Activated CD8-positive, alpha-beta memory T cell treated with anti-CD3 and anti-CD28 coated beads for 1 hour (primary cell): ENCODE measurements at places on chromosomes 1 and 21.

GRCh38 chr1:173545688-173546087, 57.2 kb downstream of the SLC9C2 start:
- no peak for DNase-seq

- DNase-seq: no peak
These were observed 751.0 kb downstream of the MRPL39 start for GRCh38 chr21:24856326-24856725.

- no peak for DNase-seq
These were observed 17.1 kb upstream of the C1orf87 start for GRCh38 chr1:60090655-60091054.

DNA sequence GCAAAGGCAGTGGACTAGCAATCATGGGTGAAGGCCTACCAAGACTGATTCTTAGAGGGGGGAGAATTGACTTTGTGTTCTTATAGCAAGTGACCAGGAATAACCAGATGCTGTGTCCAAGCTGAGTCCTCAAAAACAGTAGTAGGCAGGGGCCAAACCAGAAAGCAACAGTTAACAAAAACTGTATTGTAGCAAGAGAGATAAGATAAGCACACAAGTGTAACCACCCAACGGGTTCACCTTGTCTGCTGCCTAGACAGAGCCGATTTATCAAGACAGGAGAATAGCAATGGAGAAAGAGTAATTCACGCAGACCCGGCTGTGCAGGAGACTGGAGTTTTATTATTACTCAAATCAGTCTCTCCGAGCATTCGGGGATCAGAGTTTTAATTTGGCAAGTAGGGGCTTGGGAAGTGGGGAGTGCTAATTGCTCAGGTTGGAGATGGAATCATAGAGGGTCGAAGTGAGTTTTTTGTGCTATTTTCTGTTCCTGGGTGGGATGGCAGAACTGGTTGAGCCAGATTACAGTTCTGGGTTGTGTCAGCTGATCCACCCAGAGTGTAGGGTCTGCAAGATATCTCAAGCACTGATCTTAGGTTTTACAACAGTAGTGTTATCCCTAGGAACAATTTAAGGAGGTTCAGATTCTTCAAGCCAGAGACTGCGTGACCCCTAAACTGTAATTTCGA, 8.3 kb upstream of the CSRP1 start:
- no peak for DNase-seq

DNA sequence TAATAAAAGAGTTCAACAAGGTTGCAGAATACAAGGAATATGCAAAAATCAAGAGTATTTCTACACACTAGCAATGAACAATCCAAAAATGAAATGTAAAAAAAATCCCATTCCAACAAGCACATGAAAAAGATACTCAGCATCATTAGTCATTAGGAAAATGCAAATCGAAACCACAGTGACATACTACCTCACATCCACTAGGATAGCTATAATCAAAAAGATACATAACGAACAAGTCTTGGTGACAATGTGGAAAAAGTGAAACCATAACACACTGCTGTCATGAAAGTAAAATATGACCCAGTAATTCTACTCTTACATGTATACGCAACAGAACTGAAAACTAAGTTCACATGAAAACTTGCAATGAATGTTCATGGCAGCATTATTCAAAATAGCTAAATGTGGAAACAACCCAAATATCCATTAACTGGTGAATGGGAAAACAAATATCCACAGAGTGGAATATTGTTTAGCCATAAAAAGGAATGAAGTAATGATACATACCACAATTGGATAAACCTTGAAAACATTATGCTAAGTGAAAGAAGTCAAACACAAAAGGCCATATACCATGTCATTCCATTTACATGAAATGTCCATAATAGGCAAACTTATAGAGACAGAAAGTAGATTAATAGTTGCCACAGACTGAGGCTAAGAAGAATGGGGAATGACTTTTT, 34.3 kb downstream of the PIK3R3 start:
- no peak for DNase-seq

GRCh38 chr1:91806181-91806768, 79.7 kb downstream of the TGFBR3 start:
- no peak for DNase-seq

- no peak for DNase-seq
These were observed 10.7 kb downstream of the HES2 start for GRCh38 chr1:6409053-6409452.

DNA sequence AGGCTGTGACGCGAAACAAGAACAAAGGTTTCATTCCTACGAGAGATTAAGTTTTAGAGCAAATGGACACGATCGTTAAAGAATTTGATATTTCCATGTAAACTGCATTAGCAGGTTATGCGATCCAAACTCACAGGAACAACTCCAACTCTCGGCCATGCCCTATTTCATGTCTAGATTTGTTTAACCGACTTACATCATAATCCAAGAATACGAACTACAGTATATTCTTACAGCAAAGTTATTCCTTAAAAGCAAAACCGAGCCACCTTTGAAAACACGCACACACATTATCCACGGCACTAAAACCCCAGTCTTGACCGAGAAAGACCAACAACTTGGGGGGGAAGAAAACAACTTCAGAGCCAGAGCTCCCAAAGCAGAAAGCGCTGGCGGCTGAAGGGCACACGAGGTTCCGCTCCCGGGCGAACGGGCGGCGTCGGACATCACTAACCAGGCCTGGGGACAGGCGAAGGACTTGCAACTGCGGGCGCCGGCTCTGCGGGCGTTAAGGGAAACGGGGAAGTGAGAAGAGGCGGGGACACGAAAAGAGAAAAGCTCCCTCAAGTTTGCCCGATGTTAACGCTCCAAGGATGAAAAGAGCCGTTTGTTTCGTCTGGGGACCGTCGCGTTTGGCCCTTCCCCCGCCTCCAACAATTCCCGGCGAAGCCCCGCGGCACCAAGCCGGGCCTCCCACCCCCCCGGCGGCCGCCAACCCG, 690 bp downstream of the B3GALNT2 start:
- no peak for DNase-seq

DNA sequence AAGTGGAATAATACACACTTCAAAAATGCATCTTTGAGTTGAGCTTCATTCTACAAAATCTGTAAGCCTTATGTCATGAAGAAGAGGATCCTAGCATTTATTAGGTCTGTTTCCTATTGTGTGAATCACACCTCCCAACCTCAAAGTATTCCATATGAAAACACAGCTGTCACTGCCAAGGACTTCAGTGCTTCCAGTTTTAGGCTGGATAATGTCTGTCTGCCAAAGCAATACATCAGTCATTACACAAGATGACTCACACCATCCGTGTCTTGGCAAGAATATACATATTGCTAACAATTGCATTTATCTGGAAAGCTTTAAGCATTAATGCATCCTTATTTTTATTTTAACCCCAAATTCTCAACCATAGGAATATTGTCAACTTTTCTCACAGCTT, 125.7 kb upstream of the TMPRSS15 start:
- no peak for DNase-seq

- DNase-seq: no peak
These were observed 773 bp downstream of the IFNGR2 start for GRCh38 chr21:33403786-33404585.

DNA sequence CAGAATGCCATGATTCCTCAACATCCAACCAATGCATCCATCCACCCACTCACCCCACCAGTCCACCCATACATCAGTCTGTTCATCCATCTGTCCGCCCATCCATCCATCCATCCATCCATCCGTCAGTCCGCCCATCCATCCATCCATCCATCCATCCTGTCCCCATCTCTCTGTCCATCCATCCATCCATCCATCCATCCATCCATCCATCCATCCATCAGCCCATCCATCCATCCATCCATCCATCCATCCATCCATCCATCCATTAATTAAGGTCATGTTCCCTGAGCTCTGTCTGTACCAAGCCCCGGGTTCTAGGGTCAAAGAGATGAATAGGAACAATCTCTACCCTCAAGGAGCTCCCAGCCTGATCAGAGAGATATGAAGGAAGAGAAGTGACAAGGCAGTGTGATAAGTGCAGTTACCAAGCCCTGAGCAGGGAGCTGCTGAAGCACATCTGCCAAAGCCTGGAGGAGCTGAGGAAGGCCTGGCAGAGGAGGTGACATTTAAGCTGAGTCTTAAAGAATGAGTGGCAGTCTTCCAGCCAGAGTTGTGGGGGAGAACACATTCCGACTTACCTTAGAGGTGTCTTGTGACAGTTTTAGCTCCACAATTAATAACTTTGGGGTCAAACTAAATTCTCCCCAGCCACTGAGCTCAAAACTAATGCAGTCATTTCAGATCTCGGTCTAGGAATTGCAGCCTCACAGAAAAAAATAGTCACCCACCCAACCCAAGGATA, 47.9 kb downstream of the GRIK3 start:
- no peak for DNase-seq

- DNase-seq: no peak
These were observed 8.1 kb downstream of the POFUT2 start for GRCh38 chr21:45279446-45280177.

GRCh38 chr1:160205242-160206035, at the start of gene PEA15:
Gene PEA15 (plus strand): TSS chr1:160205384. CDS start chr1:160211545, 6,161 bp downstream.
- DNase-seq: peak; percentile 53

DNA sequence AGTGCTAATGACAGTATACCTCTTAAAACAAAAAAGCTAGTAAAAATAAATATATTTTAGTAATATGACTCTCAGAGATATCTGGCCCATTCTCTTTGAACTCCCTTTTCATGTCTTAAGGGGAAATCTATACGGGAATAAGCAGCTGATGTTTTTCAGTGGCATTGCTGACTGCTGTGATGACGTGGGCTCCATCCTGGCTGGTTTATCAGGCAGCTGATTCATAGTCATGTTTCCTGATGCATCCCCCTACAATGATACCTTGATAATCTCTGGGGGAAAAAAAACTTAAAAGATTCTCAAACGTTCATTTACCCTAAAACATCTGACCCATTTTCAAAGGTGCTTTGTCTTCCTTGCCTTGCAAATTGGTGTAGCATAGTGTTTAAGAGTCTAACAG, 53.8 kb downstream of the ABCA4 start:
- DNase-seq: no peak

- DNase-seq: no peak
These were observed 5.3 kb upstream of the TMEM52 start for GRCh38 chr1:1924386-1924785.

- no peak for DNase-seq
These were observed 5.8 kb downstream of the CSRP1 start for GRCh38 chr1:201501144-201501543.

DNA sequence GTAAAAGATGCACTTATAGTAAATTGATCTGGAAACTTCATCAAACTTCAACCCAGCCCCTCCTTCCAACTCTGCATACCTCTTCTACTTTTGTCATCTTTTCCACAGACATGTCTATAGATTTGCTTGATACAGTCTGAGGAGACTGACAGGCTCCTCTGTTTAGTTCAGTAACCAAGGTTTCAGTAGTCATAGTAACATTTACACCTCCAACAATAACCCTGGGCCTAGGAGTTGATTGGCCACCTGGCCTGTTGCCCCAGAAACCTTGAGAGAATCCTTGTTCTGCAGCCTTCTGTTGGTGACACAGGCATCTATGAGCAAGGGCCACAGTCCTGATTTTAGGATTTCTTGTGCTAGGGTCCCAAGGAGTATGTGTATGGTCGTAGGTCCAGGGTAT, at the start of gene CFAP141:
CFAP141 (minus strand) TSS at position 138 of the 400 bp plus-strand sequence; CDS start at position 112, 26 bp downstream.
- DNase-seq: no peak

- DNase-seq: no peak
These were observed 41.9 kb downstream of the NPHP4 start for GRCh38 chr1:5950201-5950895.

DNA sequence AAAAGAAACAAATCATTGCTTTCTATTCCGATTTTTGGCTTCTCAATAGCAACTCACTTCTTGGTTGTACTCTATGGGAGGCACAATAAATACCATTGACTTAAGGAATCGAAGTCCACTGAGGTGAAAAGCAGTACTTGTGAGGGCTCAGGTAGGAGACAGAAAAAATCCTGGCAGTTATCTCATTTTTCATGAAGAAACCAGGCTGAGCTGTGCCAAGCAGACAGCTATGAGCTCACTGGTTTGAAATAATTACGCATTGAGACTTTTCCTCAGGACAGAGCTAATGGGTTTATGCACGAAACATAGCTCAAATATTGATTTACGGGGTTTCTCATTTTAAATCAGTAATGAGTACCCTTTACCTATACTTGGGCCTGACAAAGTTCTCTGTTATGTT, 18.5 kb downstream of the COLGALT2 start:
- no peak for DNase-seq

DNA sequence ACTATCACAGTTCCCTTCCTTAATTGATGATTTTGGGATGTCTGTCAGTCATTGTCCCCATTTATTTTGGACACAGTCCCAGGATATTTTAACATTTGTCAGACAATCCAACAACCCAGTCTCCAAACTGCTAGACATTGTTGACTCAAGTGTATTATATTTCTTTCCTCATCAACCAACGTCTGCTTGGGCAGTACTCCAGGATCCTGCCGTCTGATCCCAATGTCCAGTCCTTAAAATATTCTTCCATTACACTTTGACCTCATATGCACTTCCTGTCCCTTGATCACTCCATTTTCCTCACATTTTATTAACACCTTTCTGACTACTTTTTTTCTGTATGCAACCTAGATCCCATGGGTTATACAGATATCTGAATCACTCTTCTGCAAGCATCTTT, 39.8 kb upstream of the KIAA0040 start:
- no peak for DNase-seq

DNA sequence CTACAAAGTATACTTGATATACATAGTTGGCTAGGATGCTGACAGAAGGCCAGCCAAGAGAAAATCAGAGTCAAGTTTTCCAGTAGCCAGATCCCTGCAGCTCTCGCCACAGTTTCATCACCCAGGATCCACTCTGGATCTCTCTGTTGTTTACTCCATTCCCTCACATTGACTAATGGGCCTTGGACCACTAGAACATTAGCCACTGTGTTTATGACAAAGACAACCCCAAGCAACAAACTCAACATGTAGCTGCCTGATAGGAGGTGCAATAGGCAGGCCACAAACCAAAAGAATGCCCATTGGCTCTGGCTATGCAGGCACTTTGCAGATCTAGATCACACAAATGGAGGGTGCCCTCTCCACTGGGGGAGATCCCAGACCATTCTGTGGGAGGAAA, 44.2 kb downstream of the ARHGEF11 start:
- no peak for DNase-seq

DNA sequence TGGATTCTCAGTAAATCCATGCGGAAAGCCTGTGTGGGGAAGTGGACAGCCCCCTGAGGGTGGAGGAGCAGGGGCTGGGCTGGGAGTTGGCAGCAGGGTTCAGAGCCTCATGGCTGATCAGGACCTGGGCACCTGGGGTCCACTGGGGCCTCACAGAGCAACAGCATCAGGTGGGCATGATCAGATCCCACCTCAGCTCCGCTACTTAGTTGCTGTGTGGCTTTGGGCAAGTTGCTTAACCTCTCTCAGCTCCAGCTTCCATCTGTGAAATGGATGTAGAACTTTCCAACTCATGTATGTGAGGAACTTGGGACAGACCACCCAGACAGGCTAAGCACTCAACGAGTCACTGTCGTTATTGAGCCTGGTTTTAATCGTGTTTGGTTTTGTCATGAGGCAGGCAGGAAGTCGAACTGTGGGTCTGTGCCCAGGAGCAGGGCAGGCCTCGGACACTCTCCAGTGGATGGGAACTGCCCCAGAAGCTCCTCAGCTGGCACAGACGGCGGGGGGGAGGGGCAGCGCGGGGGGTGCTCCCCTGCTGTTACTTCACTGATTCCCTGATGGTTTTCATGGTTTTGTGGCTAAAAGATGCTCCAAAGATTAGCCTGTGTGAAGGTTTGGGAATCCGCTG, 155.8 kb upstream of the TMEM51 start:
- no peak for DNase-seq
